ENCODE measurements at places on chromosomes 3 and 15.

DNA sequence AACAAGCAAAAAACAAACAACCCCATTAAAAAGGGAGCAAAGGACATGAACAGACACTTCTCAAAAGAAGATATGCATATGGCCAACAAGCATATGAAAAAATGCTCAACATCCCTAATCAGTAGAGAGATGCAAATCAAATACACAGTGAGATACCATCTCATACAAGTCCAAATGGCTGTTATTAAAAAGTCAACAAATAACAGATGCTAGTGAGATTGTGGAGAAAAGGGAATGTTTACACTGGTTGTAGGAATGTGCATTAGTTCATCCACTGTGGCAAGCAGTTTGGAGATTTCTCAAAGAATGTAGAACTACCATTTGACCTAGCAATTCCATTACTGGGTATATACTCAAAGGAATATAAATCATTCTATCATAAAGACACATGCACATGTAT is 44.5 kb downstream of the RIOX2 start:
- no peak for DNase-seq

DNA sequence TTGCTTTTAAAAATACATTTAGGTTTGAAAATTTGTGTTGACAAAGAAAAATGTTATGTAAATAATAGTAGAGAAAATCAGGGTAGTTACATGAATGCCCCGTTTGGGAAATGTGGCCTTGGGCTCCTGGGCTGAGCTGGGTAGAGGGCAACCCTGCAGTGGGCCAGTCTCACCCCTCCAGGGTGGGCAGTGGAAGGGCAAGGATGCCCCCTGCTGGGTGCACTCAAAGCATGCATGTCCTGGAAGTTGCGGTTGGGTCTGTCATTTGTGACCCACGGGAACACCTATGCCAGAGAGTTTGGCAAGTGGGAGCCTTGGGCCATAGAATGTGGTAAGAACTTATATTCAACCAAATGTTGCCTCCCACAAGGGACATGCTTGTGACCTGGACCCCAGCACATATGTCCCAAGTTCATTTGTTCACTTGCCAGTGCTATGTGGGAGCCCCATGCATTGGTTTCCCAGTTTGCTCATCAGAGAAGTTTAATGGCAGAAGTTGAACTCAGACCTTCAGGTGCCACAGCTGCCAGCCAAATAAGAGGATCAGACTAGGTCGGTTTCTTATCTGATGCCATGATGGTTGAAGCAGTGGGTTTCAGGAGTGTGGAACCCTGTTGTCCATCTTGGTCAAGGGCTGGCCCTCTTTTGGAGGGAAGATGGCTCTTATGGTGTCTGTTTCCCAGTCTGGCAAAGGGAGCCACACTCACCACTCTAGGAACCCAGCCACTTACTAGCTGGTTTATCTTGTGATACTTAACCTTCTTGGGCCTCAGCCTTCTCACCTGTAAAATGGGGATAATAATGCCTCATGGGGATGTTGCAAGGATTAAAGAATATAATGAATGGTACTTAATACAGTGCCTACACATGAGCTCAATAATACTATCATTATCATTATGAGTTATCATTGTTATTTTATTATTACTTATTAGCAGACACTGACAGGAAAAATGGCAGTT is 2.5 kb upstream of the PLCB2 start:
- no peak for DNase-seq

- DNase-seq, result no peak
These were observed 20.9 kb upstream of the TRH start for GRCh38 chr3:129953621-129954020.

DNA sequence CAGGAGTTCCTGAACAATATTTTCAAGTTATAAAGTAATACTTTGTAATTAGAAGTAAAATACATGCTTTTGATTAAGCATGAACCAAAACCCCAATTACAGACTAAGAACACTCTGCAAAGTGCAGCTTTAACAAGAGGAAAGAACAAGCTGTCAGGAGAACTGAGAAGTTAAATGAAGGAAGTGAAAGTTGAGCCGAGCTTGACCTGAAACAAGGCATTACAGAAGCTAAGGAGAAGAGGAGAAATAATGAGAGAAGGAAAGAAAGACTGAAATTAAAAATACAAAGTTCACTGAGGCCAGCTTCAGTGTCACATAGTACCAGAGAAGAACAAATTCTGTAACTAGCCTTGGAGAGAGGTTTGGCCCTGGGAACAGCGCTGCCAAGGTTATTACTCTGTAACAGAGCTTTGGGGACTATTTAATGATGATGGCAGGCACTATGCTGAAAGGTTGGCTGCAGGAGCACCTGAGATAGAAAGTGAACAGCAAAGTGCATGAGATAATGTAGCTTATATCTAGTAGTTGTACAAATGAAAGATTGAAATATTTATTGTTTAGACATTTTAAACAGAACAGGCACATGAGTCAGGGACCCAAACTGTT is 241.9 kb upstream of the PEX5L start:
- no peak for DNase-seq

DNA sequence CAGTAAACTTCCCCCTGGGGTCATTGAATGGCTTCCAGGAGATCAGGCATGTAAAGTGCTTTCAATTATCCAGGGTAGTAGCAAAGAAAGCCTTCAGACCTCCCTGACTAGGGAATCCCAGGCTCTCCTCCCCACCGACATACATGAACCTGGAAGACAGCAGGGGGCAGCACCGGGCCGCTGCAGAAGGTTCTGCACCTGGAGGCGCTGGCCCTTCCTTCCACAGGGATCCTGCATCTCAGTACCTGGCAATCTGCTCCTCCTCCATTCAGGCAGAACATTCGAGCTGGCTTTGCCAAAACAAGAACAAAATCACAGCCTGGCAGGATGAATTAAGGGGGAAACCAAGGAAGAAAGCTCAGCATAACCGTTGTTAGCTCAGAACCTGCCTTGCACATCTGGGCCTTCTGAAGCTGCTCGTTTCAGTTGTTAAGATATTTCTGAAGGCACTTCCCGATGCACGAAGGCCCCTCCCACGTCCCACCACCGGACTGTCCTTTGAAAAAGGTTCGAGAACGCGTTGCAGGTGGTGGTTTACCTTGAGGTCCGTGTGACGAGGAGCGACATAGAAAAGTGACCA is 237.7 kb downstream of the SLCO3A1 start:
- DNase-seq, result no peak

- no peak for DNase-seq
These were observed 327.1 kb upstream of the GOLIM4 start for GRCh38 chr3:168422843-168423242.

- no peak for DNase-seq
These were observed 82.9 kb upstream of the GSK3B start for GRCh38 chr3:120177151-120177550.

DNA sequence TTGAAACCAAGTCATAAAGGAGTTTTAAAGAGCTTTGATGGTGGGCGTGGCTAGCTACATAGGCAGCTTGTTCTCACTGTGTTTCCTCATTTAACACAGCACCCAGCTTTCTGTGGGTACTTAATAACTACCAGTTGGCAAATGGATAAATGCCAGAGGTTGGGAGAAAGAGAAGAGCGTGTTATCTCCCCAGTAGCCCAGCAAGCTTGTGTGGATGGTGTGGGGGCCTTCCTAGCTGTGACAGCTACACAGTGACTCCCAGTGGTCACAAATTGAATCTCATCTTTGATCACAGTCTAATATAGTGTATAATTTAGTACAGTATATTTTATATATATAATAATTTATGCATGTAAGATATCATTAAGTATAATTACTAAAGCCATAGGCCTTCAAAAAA is 984.1 kb downstream of the EPHA3 start:
- no peak for DNase-seq

GRCh38 chr15:100275641-100276040 is 66.1 kb downstream of the ADAMTS17 start:
- DNase-seq, result no peak
